Endothelial cell (in vitro differentiated cells): ENCODE measurements at places on chromosomes 5 and 9.

GRCh38 chr5:96537386-96537785, 104.3 kb upstream of the PCSK1 start:
- no peak for DNase-seq

GRCh38 chr5:120544043-120544442, 79.9 kb downstream of the PRR16 start:
- no peak for DNase-seq

- DNase-seq = no peak
Observed at GRCh38 chr5:107219993-107220392, 450.7 kb downstream of the EFNA5 start.

- DNase-seq = no peak
Observed at GRCh38 chr5:17860660-17861315, 226.5 kb downstream of the TAF11L14 start.

GRCh38 chr5:33244441-33245150, 196.2 kb upstream of the TARS1 start:
- DNase-seq = no peak

- peak; percentile 46 for DNase-seq
Observed at GRCh38 chr9:33166231-33167083, 679 bp downstream of the B4GALT1 start.

DNA sequence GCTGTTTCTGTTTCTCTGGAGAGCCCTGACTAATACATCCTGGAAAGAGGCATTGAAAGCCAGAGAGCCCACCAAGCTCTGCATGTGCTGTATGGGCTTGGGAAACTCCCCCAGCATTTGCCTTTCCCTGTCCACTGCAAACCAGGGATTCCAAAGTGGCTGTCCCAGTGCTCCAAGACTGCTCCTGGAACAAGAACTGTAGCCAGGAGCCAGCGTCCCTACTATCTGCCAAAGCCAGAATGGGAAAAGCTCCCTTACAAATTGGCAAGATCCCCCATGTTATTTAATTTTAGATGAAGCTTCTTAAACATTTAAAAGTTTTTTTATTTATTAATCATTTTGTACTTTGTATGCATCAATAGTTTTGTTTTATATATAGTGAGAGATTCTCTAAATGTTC, 263.2 kb downstream of the GABRB2 start:
- DNase-seq = no peak

GRCh38 chr5:58543723-58544122, 39.2 kb upstream of the RAB3C start:
- no peak for DNase-seq

DNA sequence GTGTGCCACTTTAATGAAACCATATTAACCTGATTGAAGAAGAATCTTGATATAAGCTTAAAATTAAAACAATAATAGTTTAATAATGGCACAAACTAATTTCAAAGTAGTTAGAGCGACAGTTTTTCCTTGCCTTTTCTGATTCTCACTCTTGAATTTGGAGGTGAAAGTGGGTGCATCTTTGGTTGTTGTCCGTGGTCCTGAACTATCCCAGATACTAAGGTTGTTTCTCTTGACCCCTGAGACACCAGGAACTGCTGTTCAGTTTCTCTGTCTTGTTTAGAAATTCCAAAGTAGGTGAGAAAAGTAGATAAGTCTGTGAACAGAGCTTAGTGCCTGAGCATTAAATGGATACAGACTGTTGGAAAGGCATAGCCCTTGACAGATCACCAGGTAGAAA, 274.7 kb downstream of the FBXL7 start:
- DNase-seq = no peak

GRCh38 chr5:42854795-42855194, 43.1 kb upstream of the SELENOP start:
- DNase-seq = no peak

- DNase-seq = no peak
Observed at GRCh38 chr9:70232476-70232875, 26.3 kb upstream of the SMC5 start.

- no peak for DNase-seq
Observed at GRCh38 chr5:56026863-56027300, 32.1 kb upstream of the IL6ST start.

GRCh38 chr9:89658401-89658800, 53.6 kb downstream of the GADD45G start:
- DNase-seq = no peak

- no peak for DNase-seq
Observed at GRCh38 chr9:95045751-95046150, 271.8 kb downstream of the FANCC start.

DNA sequence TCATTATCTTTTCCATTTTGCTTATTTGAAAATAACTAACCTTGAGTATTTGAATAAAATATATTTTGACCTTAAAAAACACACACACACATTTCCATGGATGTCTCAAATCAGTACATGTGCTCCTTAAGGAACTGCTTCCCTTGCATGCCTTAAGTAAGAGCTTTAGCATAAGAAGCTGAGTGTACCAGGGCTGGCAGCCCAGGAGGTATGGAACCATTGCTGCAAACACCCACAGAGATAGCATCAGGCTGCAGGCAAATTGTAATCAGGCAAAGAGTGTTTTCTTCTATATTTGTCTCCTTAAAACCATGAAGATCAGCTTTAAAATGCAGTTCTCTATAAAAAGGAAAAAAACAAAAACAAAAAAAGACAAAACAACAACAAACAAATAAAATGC, 160.6 kb downstream of the PLK2 start:
- no peak for DNase-seq

DNA sequence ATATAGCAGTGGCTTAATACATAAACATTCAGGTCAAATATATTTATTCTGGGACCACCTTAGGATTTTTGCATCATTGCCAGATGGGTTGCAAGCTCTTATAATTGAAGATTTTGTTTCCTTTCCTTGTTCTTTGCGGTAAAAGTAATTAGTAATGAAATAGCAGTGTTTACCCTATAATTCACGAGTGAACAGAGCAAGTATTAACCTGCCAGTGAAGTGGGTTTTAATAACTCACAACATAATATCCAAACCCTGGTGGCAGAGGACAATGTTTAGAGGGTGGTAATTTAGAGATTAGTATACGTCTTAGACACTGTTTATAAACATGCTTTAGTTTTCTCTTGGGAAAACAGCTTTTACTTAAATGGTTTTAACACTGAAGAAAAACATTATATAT, 11.8 kb downstream of the ARL14EPL start:
- DNase-seq = no peak

GRCh38 chr9:113192455-113192854, 28.6 kb downstream of the FKBP15 start:
- no peak for DNase-seq

- DNase-seq = no peak
Observed at GRCh38 chr5:1565737-1566734, 42.3 kb upstream of the LPCAT1 start.

- DNase-seq = no peak
Observed at GRCh38 chr9:7180247-7180646, 422.5 kb downstream of the KDM4C start.

GRCh38 chr9:134992755-134993124, 75.0 kb upstream of the FCN1 start:
- no peak for DNase-seq

DNA sequence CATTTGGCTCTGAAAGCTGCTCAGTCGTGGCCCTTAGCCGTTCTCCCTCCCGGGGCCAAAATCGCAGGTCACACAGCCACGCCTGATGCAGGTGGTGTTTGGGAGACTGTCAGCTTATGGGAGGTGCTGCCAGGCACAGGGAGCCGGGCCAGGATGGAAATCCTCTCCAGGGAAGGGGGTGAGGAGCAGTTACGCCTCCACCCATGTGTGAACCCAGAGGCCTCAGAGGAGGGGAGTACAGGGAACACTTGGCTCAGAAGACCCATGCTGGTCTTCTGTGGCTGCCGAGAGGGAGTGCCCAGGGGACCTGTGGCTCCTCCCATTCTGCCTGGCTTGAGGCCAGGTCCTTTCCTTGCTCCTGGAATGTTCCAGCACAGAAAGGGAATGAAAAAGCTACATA, 3.6 kb upstream of the OLFM1 start:
- no peak for DNase-seq

GRCh38 chr9:95286151-95286550, 31.4 kb downstream of the FANCC start:
- DNase-seq = no peak

GRCh38 chr5:160835818-160836528, 16.0 kb downstream of the ATP10B start:
- no peak for DNase-seq

DNA sequence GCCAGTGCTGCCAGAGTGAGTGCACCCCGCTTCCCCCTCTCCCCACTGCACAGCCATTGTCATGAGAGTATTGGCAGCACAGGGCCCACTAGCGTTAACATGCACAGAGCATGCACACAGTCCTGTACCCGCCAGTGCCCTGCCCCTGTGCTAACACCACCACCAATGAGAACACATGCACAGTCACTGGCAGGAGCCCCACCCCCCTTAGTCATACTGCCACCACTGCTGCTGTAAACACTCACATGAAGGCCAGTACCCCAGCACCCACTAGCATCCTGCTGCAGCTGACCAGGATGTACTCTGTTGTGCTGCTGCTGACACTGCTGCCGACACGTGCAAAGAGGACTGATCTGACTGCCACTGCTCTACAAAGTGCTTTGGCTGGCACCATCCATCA, 19.5 kb upstream of the RANBP6 start:
- no peak for DNase-seq

DNA sequence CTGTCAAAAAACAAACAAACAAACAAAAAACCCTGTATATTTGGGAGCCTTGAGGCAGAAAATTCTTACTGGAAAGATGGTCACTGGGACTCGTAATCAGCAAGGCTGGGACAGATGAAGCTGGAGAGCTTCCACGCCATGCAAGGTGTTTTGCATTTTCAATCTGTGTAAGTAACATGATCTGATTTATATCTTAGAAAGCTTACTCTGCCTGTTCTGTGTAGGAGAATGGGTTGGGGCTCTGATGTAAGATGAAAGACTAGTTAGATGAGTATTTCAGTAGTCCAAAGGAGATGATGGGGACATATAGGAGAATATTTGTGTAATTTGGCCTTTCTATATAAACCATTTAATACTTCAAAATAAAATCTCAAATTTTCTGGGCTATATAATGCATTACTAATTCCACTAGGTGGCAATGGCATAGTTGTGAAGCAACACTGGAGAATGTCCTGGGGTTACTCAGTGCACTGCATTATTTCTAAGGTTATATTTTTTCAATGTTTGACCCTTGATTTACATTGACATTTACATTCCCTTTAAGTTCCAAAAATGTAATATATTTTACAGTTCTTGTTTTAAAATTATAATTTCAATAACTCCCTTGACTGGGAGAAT, 21.9 kb upstream of the FSD1L start:
- DNase-seq = no peak

GRCh38 chr5:134555890-134556311, 30.4 kb downstream of the JADE2 start:
- DNase-seq = peak; percentile 48

DNA sequence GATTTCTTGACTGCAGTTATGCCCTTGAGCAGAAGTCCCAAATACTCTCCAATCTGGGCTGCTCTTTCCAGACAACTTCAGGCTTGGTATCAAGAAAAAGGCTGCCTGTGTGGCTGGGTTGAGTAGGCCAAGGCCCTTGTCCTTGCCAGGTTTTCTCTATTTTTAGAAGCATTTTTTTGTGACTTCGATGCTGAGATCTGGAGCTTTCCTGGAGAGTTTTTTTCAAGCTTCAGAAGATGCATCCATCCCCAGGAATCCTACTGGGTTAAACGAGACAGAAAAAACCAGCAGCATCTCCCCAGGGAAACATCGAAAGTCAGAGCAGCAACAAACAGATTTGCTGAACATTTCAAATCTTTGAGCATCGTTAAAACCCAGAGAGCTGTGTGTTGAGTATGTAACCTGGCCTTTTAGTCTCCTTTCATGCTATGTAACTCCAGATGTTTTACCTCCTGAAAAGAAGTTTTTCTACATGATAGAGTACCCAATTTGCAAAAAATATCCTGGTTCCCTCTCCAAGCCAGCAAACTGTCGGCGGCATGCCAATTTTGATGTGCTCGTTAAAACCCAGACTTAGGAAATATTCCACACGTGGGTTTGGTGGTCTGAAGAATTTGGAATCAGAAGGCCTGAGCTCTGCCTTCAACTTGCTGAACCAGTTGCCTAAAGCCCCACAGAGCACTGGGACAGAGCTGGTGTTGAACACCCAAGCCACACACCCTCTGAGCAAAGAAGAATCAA, 98.1 kb upstream of the ALDH1B1 start:
- DNase-seq = no peak

GRCh38 chr5:107875833-107876232, 205.1 kb upstream of the EFNA5 start:
- no peak for DNase-seq

GRCh38 chr5:80260461-80260860, 4.6 kb upstream of the SERINC5 start:
- DNase-seq = no peak

DNA sequence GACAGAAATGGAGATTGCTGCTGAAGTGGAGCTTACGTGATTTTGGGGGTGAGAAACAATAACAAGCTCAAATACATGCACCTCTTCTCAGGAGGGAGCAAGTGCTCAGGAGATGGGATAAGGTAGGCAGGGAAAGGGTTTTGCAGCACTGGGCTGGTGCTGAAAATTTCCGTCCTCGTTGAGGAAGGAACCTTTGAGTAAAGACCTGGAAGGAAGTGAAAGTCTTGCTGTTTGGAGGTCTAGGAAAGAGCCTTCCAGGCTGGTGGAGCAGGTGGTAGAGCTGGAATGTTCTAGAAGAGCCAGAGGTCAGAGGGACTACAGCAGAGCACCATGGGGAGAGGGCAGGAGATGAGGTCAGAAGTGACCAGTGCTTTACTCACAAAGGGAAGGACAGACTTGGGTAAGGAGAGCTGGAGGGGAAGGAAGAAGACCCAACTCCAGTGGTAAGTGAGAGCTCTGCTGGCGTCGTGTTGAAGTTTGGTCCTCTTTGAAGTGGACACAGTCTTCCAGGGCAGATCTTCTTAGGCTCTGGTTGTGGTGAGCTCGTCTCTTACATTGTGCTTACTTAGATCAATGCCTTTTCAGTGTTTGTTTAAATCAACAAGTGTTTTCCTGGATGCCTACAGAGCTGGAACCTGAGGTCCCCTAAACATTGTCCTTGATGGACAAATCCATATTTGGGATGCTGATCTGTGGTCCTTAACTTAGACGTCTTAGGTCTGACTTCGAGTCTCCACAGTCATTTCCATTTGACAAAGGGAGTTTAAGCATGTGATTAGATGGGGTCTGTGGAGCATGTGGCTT, 21.0 kb downstream of the ANKRD33B start:
- no peak for DNase-seq
